Left ventricle myocardium inferior (tissue), 1 donor: ENCODE measurements at places on chromosomes 13 and 19. TPM values are rescaled to one million over a fixed set of nuclear protein-coding genes. Genes with fewer than 3 reads are reported as not detected.

DNA sequence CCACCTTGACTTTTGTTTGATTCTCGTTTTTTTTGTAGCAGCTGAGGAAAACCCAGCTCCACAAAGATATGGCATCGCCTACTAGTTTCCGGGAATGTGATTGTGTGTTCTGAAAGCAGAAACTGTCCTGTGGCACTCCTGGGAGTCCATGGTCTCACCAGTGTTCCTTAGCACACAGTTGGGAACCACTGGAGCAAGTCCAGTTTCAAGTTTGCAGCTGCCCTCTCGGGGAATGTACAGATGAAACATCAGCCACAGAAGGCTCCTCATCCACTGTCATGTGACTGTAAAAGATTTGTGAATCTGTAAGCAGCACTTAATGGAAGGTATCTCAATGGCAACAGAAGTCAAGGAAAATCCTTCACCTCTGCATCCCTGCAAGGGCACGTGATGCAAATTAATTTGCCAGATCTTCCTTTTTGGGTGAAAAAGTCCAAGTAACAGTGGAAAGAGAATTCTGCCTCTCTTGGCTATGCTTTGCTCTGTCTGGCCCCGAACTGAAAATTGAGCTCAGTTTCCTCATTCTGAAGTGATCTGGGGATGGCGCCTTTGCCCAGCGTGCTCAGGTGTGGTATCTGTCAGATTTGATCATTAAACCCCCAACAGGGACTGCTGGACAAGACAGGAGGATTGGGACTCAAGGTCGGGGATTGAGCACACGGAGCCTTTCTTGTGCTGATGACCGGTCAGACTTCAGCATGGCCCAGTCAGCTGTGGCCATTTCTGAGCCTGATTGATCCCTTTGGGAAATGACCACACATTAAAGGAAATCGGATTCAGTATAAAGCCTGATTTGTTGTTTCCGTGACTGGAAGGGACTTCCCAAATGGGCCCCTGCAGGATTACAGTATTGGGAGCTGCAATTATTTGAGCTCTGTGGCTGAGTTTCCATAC, 58.8 kb downstream of the ING1 start:
- no peaks in the 10 kb centered on the region for H3K36me3 ChIP-seq
- DNase-seq, result no peak
- H3K27me3 ChIP-seq, result peaks cover 10% of the 10 kb centered on the region
- no peaks in the 10 kb centered on the region for H3K4me1 ChIP-seq
- no peak overlapping the region for H3K27ac ChIP-seq

DNA sequence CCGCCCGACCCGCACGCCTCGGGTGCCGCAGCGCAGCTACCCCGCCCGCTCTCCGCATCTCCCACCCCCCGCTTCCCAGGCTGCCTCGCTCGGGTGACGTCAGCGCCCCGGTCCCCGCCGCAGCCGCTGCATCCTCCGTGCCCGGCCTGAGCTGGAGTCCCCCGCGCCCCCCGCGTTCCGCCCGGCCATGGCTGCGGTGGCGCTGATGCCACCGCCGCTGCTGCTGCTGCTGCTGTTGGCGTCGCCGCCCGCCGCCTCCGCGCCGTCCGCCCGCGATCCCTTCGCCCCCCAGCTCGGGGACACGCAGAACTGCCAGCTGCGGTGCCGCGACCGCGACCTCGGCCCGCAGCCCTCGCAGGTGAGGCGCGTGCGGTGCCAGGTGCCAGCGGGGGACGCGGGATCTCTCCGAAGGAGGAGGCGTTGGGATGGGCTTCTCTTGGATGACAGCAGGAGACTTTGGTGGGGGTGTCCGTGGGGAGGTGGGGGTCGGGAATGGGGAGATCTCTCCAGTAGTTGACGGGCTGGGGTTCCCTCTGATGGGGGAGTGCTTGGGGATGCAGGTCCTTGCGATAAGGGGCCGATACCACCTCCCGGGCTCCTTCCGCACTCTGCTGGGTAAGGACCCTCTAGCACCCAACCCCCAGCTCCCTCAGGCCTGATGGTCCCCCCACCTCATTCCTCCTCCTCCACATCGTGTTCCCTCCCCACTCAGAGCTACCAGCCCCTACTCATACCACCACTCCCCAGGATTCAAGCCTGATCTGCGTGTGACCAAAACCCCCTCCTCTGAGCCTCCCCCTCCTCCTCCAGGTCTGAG, at the start of gene TMEM59L:
TSS of gene TMEM59L (plus strand) at position 99 of the 817 bp plus-strand sequence. CDS start at position 188, 89 bp downstream.
- H3K4me1 ChIP-seq, result peaks cover 42% of the 10 kb centered on the region
- DNase-seq, result no peak
- H3K27me3 ChIP-seq, result peaks cover 100% of the 10 kb centered on the region
- no peak within 1 kb of the TSS for H3K27ac ChIP-seq

- no peak for DNase-seq
- no peaks in the 10 kb centered on the region for H3K27me3 ChIP-seq
- H3K36me3 ChIP-seq, result no peaks in the 10 kb centered on the region
Observed at GRCh38 chr19:33175886-33176669, 18.1 kb upstream of the LRP3 start.

DNA sequence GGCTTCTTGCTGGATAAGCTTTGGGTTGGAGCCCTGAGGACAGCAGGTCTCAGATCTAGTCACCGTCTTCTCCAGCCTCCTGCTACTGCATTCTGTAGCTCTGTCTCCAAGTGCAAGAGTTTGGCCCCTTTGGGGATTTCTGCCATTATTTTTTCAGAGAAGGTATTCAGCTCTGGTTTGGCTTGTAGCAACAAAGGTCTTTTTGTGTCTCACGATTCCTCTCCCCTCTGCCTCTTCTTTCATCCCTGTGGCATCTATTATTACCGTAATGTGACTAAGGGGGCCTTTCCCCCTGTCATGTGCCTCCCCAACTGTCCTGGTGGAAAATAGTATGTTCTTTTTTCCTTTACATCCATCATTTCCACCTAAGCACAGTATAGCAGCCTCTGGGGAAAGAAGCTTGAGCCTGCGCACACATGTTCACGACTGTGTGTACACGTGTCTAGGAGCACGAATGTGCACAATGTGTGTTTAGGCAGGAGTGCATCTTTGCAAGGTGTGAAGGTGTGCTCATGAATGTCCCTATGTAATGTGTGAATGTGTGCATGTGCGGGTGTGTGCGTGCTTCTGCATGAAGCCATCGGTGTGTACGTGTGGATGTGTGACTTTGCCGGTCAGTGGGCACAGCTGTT, 273.9 kb downstream of the ZNF536 start:
- no peak overlapping the region for H3K27ac ChIP-seq
- H3K4me3 ChIP-seq, result no peak overlapping the region
- no peak for DNase-seq
- no peaks in the 10 kb centered on the region for H3K36me3 ChIP-seq
- no peaks in the 10 kb centered on the region for H3K4me1 ChIP-seq
- H3K27me3 ChIP-seq, result peaks cover 49% of the 10 kb centered on the region

GRCh38 chr19:46283771-46284170, 13.1 kb upstream of the HIF3A start:
- no peak for DNase-seq
- peak overlapping the region; percentile 79 for H3K27ac ChIP-seq
- H3K36me3 ChIP-seq, result no peaks in the 10 kb centered on the region

GRCh38 chr13:38866649-38867048, 124.0 kb downstream of the STOML3 start:
- H3K27ac ChIP-seq, result no peak overlapping the region
- no peak overlapping the region for H3K4me3 ChIP-seq
- no peak for DNase-seq
- no peaks in the 10 kb centered on the region for H3K36me3 ChIP-seq
- peaks cover 5% of the 10 kb centered on the region for H3K27me3 ChIP-seq
- no peaks in the 10 kb centered on the region for H3K4me1 ChIP-seq

DNA sequence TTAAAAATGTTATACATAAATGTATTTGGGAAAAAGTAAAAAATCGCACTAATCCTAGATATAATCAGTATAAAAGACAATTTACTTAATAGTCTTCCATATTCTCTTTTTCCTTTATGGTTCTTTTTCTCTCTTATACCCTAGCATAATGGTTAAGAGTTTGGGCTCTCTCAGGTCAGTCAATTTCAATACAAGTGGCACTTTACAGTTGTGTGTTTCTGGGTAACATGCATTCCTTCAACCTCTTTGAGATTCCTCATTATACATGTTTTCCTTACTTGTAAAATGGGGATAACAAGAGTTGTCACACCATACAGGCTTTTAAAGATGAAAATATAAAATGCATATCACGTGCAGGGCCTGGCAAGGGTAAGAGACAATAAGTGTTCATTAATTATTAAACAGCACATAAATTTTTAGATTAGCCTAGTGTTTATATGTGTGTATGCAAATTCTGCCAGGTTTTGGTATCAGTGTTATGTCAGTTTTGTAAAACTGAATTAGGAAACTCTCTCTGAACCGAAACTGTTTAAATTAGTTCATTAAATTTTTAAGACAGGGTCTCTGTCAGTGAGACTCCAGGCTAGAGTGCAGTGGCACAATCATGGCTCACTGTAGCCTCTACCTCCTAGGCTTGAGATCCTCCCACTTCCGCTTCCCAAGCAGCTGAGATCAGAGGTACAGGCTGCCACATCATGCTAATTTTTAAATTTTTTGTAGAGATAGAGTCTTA, 49.8 kb downstream of the ELF1 start:
- no peak overlapping the region for H3K27ac ChIP-seq
- H3K36me3 ChIP-seq, result no peaks in the 10 kb centered on the region
- DNase-seq, result no peak
- H3K4me1 ChIP-seq, result peaks cover 94% of the 10 kb centered on the region

DNA sequence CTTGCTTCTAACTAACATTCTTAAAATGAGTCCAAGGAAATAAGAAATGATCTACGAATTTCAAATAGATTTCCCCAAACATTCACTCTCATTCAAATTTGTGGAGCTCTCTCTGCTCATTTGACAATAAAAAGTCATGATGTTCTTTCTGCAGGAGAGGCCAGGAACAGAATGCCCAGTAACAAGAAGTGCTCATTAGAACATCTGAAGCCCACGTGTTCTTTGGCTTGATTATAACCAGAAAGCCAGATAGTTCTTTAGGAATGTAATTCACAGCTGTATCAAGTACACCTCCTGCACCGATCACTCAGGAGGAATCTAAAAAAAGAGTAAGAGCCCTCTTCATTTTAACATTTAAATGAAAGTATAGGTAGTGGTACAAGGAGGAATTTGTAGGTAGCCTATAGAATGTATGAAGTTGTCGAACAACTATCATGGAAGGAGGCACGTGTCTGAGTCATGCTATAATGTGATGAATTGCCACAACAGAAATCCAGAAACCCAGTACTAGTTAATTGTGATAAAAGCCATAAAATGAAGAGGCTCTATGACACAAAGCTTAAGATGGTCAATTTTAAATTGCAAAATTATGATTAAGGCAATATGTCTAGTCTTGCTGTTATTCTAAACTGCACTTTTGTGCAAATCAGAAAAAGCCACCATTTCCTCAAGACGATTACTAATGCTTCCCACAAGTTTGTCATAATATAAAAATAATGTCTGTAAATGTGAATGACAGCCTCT, 12.8 kb downstream of the MEDAG start:
- H3K27ac ChIP-seq, result peak overlapping the region; percentile 0
- H3K4me1 ChIP-seq, result peaks cover 10% of the 10 kb centered on the region
- no peak for DNase-seq
- no peaks in the 10 kb centered on the region for H3K27me3 ChIP-seq

DNA sequence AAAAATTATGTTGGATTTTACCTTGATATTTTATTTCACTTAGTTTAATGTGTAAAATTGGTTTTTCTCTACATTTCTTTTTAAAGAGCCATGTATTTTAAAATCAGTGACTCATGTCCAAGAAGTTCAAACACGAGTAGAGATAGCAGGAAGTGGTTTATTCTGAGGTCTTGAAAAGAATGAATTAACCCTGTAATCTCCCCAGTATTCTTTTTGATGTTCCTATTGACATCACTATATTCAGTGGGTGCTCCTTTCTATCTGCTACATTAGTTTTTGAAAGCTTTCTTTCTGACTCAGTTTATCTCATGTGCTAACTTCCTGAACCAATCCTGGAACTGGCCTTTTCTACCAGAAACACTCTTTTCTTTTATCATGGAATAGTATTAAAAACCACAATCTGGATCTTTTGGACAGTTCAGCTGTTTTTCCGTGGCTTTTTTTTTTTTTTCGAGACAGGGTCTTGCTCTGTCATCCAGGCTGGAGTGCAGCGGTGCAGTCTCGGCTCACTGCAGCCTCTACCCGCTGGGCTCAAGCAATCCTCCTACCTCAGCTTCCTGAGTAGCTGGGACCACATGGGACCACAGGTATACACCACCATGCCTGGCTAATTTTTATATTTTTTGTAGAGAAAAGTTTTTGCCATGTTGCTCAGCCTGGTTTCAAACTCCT, 114.9 kb downstream of the PCCA start:
- H3K4me3 ChIP-seq, result no peak overlapping the region
- H3K4me1 ChIP-seq, result no peaks in the 10 kb centered on the region
- no peak for DNase-seq
- H3K27ac ChIP-seq, result no peak overlapping the region

DNA sequence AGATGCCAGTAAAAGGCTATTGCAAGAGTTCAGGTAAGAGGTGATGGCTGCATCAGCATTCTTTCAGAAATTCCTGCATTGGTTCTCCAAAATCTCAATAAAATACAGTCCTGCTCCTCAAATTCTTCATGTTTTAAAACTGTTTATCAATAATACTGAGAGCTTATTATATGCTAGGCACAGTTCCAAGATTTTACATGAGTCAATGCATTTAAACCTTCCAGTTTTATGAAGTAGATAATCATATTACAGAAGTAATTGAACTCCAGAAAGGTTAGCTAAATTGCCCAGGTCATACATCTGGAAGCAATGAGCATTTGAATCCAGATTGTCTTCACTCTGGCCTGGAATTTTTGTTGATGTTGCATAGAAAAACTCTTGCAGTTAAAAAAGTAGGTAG, 282.9 kb upstream of the SLITRK6 start:
- H3K27ac ChIP-seq, result no peak overlapping the region
- no peak for DNase-seq
- no peak overlapping the region for H3K4me3 ChIP-seq
- no peaks in the 10 kb centered on the region for H3K27me3 ChIP-seq
- no peaks in the 10 kb centered on the region for H3K36me3 ChIP-seq

DNA sequence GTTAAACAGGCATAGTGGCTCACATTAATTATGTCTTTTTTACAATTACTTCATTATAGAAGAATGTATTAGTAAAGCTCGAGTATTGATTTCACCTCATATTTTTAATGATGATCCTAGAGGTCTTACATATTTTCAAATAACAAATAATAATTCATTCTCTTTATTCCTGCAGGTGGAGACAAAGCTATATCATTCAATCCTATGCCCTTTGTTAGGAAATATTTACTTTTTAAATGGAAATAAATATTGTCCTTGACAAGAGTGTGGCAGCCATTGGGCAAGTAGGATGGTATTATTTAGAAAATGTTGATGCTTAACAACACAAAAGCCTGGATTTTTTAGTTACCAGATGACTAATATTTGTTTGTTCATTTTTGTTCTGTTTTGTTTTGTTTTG, 127.6 kb downstream of the COG6 start:
- peaks cover 30% of the 10 kb centered on the region for H3K4me1 ChIP-seq
- H3K4me3 ChIP-seq, result no peak overlapping the region
- no peaks in the 10 kb centered on the region for H3K36me3 ChIP-seq

- H3K4me1 ChIP-seq, result no peaks in the 10 kb centered on the region
- H3K27ac ChIP-seq, result no peak overlapping the region
- no peaks in the 10 kb centered on the region for H3K36me3 ChIP-seq
- no peak for DNase-seq
- H3K4me3 ChIP-seq, result no peak overlapping the region
- H3K27me3 ChIP-seq, result peaks cover 9% of the 10 kb centered on the region
Observed at GRCh38 chr13:47133011-47133445, 236.2 kb upstream of the HTR2A start.

GRCh38 chr13:40480915-40481516, 185.4 kb downstream of the FOXO1 start:
- no peak overlapping the region for H3K4me3 ChIP-seq
- H3K27ac ChIP-seq, result no peak overlapping the region
- no peak for DNase-seq
- no peaks in the 10 kb centered on the region for H3K36me3 ChIP-seq

The ANGPTL8 gene
- total RNA-seq, result not detected

The TNFSF11 gene
- not detected for total RNA-seq

The SLITRK1 gene
- total RNA-seq, result not detected

The AXL gene
- 13.6 TPM for total RNA-seq
